ENCODE measurements at places on chromosomes 3 and 15.

DNA sequence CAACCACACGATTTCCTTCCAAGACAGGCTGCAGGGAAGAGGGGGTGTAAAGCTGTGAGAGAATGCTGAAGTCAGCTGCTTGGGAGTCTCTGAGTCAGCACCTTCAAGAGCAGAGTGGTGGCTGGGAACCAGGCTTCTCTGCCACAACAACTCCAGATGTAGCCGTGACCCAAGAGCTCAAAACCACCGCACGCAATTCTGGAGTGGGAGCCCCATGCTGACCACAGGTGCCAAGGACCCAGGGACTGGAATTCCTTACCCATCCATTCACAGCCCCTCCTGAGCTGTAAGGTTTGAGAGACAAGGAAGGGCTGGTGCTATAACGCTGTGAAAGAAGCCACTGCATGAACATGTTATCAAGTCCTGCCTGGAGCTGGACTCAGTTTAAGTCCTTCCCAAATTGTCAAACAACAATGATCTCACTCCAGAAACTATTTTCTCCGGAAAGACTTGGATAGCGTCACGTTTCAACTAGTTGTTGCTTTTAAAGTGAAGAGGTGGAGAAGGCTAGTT, 61.4 kb downstream of the UMPS start:
- no peak for DNase-seq

GRCh38 chr3:69838217-69838616, 99.0 kb downstream of the MITF start:
- no peak for DNase-seq

- no peak for DNase-seq
These were observed 83.4 kb downstream of the SLCO3A1 start for GRCh38 chr15:91936927-91937326.

DNA sequence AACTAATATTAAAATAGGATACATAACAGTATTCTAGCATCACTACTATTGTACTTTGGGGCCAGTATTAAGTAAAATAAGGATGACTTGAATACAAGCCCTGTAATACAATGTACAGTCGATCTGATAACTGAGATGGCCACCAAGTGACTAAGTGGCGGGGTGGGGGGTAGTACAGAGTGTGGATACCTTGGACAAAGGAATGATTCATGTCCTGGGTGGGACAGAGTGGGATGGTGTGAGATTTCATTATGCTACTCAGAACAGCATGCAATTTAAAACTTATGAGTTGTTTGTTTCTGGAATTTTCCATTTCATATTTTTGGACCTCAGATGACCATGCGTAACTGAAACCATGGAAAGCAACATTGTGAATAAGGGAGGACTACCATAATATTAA, 46.0 kb downstream of the SLC7A14 start:
- no peak for DNase-seq

DNA sequence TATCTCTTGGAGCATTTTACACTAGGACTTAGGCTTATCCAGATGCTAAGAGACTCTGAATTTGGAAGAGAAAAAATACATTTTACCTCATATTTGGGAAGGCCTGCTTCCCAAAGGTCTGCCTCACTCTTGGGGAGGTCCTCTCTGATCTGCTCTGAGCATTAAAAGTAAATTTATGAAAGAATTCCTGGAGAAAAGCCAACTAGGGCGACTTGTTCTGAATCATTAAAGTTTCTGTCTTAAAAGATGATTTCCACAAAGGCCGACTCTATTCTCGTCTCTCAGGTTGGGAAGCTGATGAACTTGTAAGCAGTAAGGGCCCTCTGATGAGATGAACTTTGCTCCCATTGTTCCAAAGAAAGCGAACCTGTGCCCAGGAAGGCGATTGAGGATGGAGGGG, 48.7 kb upstream of the HES1 start:
- no peak for DNase-seq

- DNase-seq: no peak
These were observed 109.8 kb downstream of the RPL22L1 start for GRCh38 chr3:170760174-170760526.

DNA sequence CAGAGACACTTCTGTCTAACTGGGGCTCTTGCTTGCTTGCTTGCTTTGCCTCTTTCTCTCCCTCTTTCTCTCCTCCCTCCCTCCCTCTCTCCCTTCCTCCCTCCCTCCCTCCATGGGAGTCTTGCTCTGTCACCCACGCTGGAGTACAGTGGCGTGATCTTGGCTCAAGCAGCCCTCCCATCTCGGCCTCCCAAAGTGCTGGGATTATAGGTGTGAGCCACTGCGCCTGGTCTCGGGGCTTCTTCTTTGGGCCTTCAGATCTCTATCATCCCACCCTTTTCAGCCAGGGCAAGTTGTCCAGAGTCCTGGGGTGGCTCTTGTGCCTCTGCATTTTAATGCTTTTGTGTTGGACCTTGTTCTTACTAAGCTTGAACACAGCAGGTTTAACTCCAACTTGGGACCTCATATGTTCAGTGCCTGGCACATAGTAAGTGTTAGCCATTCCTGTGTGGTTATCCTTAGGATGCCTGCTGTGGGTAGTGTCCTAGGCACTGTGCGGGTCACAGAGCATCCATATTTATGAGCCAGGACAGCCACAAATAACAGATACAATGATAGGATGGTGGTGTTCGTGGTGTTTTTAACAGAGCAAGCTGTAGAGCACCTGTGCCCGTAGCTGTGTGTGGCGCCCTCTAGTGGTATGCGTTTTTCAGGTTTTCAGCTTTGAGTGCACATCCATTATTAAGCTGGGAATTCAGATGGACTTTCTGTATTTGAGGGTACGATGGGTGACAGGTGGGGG, 75.1 kb downstream of the CCK start:
- DNase-seq: peak; percentile 39

DNA sequence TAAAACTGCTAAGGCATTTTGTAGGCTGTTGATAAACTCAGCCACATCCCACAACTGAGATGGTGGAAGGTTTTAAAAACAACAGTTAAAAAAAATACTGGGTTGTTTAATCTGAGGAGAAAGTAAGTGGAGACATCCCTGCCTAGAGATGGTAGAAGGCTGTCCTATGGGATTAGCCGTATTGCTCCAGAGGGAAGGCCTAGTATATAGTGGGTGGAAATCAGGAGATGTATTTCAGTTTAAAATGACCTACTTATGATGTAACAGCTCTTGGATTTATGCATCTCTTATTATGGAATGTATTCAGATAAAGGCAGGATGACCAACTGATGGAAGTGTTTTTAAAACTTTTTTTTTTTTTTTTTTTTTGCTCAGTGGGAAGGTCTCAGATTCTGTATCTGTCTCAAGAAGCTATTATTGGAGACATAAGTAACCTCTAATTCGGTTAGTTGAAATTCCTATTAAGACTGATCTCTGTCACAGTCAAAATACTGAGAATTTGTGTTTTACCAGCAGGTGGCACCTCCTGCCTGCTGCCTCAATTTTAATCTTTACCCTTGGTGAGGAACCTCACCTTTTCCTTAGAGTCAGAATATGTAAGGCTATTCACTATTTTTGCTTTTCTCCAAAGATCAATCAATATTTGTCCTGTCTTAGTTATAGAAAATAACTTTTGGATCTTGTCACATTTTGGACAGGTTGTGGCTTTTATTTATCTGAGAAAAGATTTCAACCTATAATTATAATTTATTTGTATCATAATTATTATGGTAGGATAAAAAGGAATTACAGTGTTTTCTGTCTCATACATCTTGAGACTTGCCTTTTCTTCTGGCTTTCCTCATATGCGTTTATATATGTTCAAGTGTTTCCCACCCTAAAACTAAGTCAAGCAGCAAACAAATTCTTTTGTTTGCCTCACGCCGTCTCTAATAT, 63.0 kb downstream of the VPS8 start:
- DNase-seq: no peak

- no peak for DNase-seq
These were observed 792.6 kb downstream of the NAALADL2 start for GRCh38 chr3:175651716-175652115.

DNA sequence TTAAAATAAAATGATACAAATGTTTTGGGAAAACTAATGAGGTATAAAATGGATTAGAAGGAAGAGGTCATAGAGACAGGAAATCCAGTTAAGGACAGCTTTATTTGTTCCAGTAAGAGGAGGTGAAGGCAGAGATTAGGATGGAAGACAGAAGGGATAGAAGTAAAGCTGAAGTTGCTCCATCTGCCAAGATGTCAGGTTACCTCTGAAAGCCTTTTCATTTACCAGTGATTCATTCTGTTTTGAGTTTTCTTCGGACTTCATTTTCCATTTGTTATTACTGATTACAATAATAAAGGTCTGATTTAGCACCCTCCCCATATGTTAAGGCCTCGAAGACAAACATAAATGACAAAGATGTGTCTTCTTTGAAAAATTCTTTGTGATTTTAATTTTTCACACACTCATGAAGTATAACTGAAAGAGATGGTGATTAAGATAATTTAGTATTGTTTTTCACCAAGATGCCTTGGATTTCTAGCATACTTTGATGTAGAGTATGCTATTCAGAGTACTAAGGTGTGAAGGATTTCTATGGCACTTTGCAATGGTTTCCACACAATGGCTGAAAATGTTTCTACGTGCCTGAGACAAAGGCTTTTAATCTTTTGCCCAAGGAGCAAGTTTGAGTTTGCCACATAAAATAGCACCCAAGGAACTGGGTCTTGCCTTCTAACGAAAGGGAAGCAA, 75.4 kb upstream of the PLAAT1 start:
- no peak for DNase-seq

DNA sequence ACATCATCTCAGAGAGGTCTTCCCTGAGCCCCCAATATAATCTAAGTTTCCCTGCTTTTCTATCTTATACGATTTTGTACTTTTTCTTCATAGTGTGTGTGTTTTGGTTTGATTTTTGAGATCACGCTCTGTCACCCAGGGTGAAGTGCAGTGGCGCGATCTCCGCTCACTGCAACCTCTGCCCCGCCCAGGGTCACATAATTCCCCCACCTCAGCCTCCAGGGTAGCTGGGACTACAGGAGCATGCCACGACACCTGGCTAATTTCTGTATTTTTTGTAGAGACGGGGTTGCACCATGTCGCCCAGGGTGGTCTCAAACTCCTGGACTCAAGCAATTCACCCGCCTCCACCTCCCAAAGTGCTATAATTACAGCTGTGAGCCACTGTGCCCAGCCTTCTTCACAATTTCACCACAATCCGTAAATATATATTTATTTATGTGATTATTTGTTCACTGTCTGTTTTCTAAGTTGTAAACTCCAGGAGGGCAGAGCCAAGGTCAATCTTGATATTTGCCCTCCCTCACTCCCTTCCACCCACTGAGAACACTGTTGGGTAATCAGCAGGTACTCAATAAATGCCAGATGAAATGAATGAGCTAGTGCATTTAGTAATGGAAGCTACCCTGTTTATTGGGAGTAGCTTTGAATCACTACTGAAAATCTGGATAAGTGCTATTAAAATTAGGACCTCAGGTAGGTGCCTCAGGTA, 547 bp upstream of the KNSTRN start:
- DNase-seq: no peak

- DNase-seq: no peak
These were observed 51.7 kb upstream of the USP3 start for GRCh38 chr15:63452552-63453136.

GRCh38 chr3:100075196-100075595, 39.1 kb downstream of the FILIP1L start:
- no peak for DNase-seq

DNA sequence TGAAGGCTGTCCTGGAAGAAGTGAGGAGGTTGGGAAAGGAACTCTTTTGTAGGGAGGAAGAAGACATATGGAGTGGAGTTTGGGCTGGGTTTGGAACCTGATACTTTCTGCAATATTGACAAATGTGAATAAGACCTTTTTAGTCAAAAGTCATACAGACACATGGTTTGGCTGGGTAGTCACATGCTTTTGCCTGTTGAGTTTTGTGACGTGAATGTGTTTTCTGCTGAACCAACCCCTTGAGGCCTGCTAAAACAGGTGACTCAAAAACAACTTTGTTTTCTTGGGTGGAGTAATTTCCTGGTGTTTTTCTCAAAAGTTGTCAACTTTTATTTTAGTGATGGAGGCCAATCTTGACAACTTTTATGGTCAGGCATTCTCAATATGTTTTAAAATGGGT, 39.4 kb upstream of the CCR4 start:
- DNase-seq: no peak

DNA sequence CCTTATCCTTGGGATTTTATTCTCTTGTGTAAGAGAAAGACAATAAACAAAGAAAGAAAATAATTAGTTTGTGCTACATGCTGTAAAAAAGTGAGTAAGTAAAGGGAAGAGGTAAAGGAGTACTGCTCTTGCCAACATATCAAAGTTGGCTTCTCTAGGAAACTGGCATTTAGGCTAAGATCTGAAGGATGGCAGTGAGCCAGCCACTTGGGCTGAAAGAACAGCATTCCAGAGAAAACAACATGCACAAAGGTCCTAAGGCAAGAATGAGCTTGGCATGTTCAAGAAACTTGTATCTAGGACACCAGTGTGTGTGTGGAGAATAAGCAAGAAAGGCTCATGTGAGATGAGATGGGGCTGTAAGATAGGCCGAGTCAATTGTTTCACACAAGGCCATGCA, 245.5 kb upstream of the MANF start:
- DNase-seq: no peak

DNA sequence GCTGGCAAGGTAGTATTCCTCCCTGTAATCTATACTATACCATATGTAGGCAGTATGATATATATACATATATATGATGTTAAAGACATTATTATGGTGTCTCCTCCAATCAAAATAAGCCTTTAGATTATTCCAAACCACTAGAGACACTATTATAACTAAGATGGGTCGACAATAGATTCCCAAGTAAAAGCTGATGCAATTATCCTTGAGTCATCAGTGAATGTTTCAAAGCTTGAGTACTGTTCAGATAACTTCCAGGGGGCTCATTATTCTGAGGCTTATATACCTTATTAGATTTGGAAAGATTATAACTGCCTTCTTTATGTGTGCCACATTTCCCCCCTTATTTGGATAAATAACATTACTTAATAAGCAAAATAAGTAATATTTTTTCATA, 11.9 kb upstream of the C3orf38 start:
- DNase-seq: no peak

DNA sequence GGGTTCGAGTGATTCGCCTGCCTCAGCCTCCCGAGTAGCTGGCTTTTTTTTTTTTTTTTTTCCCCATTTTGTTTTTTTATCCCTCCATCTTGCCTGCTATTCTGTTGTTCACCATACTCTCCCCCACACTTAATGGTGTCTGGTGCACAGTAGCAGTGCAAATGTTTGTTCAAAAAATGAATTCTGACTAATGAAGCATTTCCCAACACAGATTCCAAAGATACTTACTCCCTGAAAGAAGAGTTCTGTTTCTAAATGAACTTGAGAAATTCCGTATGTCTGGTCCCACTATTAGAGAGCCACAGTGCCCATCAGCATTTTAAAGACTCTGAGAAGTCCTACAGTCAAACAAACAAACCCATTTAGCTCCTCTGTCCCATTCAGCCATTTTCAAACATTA, 9.5 kb downstream of the EDEM1 start:
- no peak for DNase-seq
